Ascending aorta (tissue), 2 donors: ENCODE measurements at places on chromosomes 12 and 14. TPM values are rescaled to one million over a fixed set of nuclear protein-coding genes. Genes with fewer than 3 reads are reported as not detected.

GRCh38 chr12:615620-616019, 47.6 kb downstream of the NINJ2 start:
- no peak for DNase-seq
- peak overlapping the region; percentile 3 for H3K27ac ChIP-seq
- H3K27me3 ChIP-seq, result no peaks in the 10 kb centered on the region
- no peaks in the 10 kb centered on the region for H3K36me3 ChIP-seq
- H3K4me3 ChIP-seq, result no peak overlapping the region

DNA sequence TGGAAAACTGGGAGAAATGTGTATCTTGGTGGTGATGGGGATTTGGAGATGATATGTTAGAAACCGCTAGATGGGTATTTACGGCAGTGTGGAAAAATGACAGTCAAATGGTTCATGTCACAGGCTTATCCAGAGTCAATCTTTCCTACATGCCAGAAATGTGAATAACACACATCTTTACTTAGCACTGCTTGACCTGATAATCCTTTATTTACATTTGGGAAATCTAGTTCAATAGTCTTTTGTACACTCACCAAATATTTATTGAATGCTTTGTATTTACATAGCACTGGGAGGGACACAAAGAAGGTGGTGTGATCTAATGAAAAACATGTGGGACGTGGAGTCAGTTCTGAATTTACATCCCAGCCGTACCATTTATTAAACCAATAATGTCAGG, 208.2 kb downstream of the DIO2 start:
- DNase-seq, result no peak
- no peak overlapping the region for H3K27ac ChIP-seq
- no peaks in the 10 kb centered on the region for H3K36me3 ChIP-seq
- H3K4me3 ChIP-seq, result no peak overlapping the region
- no peaks in the 10 kb centered on the region for H3K27me3 ChIP-seq
- no peaks in the 10 kb centered on the region for H3K4me1 ChIP-seq

DNA sequence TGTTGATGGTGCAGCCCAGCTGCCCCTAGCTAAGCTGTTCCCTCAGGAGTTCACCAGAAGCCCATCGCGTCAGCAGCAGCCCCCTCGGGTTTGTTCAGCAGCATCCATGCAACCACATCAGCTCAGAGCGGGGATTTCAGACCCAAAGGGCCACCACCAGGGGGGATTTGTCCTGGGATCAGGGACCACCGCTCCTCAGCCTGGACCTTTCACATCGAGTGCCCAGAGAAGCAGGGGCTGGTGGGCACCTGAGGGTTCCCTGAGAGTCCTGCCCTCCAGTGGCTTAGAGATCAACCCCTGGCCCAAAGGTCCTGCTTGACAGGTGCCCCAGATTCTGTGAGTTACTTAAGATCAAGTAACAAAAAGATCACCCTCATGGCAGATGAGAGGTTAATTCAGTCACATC, 65.9 kb upstream of the C14orf180 start:
- no peak overlapping the region for H3K27ac ChIP-seq
- H3K4me1 ChIP-seq, result no peaks in the 10 kb centered on the region
- no peak for DNase-seq
- H3K4me3 ChIP-seq, result no peak overlapping the region
- H3K36me3 ChIP-seq, result no peaks in the 10 kb centered on the region

The CMKLR1 gene
- total RNA-seq, result 45.3 TPM

DNA sequence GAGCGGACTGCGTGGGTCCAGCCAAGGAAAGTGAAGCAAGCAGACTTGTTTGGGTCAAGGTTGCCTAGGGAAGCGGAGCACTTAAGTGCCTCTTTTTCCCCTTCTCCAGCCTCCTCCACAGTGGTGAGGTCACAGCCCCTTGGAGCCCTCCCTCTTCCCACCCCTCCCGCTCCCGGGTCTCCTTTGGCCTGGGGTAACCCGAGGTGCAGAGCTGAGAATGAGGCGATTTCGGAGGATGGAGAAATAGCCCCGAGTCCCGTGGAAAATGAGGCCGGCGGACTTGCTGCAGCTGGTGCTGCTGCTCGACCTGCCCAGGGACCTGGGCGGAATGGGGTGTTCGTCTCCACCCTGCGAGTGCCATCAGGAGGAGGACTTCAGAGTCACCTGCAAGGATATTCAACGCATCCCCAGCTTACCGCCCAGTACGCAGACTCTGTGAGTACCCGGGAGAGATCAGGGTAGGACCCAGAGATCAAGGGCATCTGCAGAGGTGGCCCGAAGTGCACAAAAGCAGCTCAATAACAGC, at the start of gene TSHR:
TSHR (plus strand) TSS at position 206 of the 526 bp plus-strand sequence; CDS start at position 266, 60 bp downstream.
- DNase-seq, result no peak
- H3K36me3 ChIP-seq, result no peaks in the 10 kb centered on the region
- peak within 1 kb of the TSS; percentile 67 for H3K4me3 ChIP-seq
- H3K27me3 ChIP-seq, result no peaks in the 10 kb centered on the region
- no peak within 1 kb of the TSS for H3K27ac ChIP-seq

DNA sequence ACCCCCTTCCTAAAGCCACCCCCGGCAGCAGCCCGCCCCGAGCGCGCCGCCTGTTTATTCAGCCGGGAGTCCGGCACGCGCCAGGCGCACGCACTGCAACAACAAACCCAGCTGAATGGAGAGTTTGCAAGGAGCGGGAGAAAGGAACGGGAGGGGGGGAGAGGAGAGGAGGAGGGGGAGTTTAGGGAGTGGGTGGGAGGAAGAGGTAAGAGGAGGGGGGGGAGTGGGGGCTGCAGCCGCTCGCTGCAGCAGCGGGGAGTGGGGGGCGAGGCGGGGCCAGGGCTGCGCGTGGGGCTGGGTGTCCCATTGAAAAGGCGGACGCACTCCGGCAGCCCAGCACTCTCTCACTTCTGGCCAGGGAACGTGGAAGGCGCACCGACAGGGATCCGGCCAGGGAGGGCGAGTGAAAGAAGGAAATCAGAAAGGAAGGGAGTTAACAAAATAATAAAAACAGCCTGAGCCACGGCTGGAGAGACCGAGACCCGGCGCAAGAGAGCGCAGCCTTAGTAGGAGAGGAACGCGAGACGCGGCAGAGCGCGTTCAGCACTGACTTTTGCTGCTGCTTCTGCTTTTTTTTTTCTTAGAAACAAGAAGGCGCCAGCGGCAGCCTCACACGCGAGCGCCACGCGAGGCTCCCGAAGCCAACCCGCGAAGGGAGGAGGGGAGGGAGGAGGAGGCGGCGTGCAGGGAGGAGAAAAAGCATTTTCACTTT, at the start of gene ASCL1:
ASCL1 (plus strand) TSS at position 336 of the 712 bp plus-strand sequence. CDS start 571 bp downstream, outside the sequence.
- peak within 1 kb of the TSS; percentile 46 for H3K4me3 ChIP-seq
- peaks cover 2% of the 10 kb centered on the region for H3K4me1 ChIP-seq
- H3K27me3 ChIP-seq, result no peaks in the 10 kb centered on the region

DNA sequence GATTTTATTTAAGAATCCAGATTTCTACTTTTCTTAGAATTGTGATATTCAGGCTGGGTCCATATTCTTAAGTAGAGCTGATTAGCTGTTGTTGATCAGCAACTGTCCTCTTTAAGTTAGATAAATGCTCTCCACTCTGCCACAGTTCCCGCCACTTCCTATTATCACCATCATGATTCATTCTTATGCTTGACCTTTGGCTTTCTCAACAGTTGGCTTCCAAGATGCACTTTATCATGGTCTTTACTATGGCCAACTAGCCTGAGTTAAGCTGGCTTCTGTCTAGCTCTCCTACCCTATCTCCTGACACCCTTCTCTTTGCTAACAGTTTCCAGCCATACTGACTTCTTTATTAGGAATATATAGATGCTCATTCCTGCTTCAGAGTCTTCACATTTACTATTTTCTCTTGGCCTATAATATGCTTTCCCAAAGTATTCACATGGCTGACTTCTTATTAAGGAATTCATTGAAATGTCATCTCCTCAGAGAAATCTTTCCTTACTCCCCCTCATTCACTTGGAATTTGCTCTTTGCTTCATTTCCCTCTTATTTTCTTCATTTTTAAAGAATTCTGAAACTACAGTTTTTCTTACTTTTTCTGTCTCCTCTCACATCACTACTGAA, 149.0 kb upstream of the IGF1 start:
- H3K4me3 ChIP-seq, result no peak overlapping the region
- H3K36me3 ChIP-seq, result no peaks in the 10 kb centered on the region
- H3K27me3 ChIP-seq, result no peaks in the 10 kb centered on the region
- no peak for DNase-seq

- H3K27me3 ChIP-seq, result no peaks in the 10 kb centered on the region
- no peak overlapping the region for H3K4me3 ChIP-seq
- H3K4me1 ChIP-seq, result no peaks in the 10 kb centered on the region
- H3K36me3 ChIP-seq, result no peaks in the 10 kb centered on the region
These were observed 19.1 kb downstream of the BBOF1 start for GRCh38 chr14:74038020-74038859.

DNA sequence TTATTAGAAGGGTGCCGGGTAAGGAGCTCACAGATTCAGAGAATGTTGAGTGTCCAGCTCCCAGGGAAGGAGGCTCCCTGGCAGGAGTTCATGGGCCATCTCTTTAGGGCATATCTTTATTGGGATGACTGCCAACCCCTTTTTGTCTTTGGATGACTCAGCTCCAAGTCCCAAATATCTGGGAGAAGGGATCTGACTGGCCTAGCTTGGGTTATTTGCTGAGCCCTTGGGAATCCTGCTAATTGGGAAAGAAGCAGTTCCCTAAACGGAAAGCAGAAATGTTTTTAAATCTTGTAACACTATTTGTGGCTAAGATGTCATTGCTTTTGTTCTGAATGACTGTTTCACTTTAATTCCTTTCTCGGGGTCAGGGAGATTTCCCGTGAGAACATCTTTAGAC, 12.6 kb downstream of the DDX55 start:
- no peak overlapping the region for H3K27ac ChIP-seq
- no peaks in the 10 kb centered on the region for H3K27me3 ChIP-seq
- H3K4me1 ChIP-seq, result no peaks in the 10 kb centered on the region

- no peaks in the 10 kb centered on the region for H3K27me3 ChIP-seq
- H3K27ac ChIP-seq, result no peak overlapping the region
- H3K4me1 ChIP-seq, result no peaks in the 10 kb centered on the region
- H3K4me3 ChIP-seq, result no peak overlapping the region
- no peaks in the 10 kb centered on the region for H3K36me3 ChIP-seq
- no peak for DNase-seq
These were observed 113.4 kb downstream of the SPTSSA start for GRCh38 chr14:34348592-34348991.

The WSB2 gene
- 68.6 TPM for total RNA-seq

- DNase-seq, result no peak
- peak overlapping the region; percentile 69 for H3K4me3 ChIP-seq
- no peaks in the 10 kb centered on the region for H3K36me3 ChIP-seq
- H3K27ac ChIP-seq, result no peak overlapping the region
- H3K4me1 ChIP-seq, result no peaks in the 10 kb centered on the region
These were observed 1.4 kb downstream of the FIGNL2 start for GRCh38 chr12:51846911-51847642.

DNA sequence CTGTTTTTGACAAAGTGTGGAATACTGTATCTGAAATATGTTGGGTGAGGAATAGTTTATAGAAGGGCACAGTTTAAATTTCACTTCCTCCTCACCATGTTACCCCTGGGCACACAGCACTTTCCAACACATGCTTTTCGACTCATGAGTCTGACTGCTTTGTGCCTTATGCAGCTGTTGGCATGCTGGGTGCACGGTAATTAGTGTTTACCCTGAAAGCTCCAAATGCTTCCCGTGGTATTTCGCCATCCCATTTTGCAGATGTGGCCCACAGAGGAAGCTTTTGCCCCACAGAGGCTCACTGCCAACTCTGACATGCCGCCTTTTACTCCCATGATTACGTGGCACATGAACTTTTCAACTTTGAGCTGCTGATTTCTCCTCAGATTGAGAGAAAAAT, 168.6 kb downstream of the PRKCH start:
- peaks cover 6% of the 10 kb centered on the region for H3K4me1 ChIP-seq
- no peaks in the 10 kb centered on the region for H3K27me3 ChIP-seq
- no peak overlapping the region for H3K4me3 ChIP-seq
- peak overlapping the region; percentile 42 for H3K27ac ChIP-seq
- H3K36me3 ChIP-seq, result no peaks in the 10 kb centered on the region

The TPPP2 gene
- total RNA-seq, result not detected

GRCh38 chr14:50068496-50068895, 47.9 kb downstream of the VCPKMT start:
- no peak overlapping the region for H3K27ac ChIP-seq
- H3K27me3 ChIP-seq, result no peaks in the 10 kb centered on the region
- no peak overlapping the region for H3K4me3 ChIP-seq
- no peaks in the 10 kb centered on the region for H3K4me1 ChIP-seq
- H3K36me3 ChIP-seq, result no peaks in the 10 kb centered on the region
- DNase-seq, result no peak

GRCh38 chr14:30625533-30625932, 3.4 kb downstream of the SCFD1 start:
- H3K27me3 ChIP-seq, result no peaks in the 10 kb centered on the region
- no peaks in the 10 kb centered on the region for H3K4me1 ChIP-seq
- no peak overlapping the region for H3K27ac ChIP-seq

GRCh38 chr12:102757882-102758226, 159.2 kb downstream of the PAH start:
- H3K36me3 ChIP-seq, result no peaks in the 10 kb centered on the region
- DNase-seq, result no peak
- no peaks in the 10 kb centered on the region for H3K4me1 ChIP-seq
- no peak overlapping the region for H3K27ac ChIP-seq
- H3K4me3 ChIP-seq, result no peak overlapping the region
- no peaks in the 10 kb centered on the region for H3K27me3 ChIP-seq

DNA sequence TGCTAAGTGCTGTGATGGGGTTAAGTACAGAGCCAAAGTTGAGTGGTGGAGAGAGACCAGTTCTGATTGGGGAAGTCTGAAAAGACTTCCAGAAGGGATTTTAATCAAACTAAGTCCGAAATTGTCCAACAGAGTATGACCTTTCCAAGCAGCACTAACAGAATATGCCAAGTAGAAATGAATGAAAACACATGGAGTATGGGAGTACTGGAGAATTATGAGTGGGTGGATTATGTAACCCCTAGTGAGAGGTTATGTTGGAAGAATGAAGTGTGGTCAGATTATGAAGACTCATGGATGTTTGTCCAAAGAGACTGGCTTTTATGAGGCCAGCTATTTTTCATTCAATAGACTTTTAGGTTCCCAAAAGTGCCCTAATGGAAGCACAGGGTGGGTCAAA, 94.0 kb upstream of the PLEKHA5 start:
- H3K36me3 ChIP-seq, result no peaks in the 10 kb centered on the region
- no peak for DNase-seq
- H3K4me3 ChIP-seq, result no peak overlapping the region
- H3K27ac ChIP-seq, result no peak overlapping the region
- H3K27me3 ChIP-seq, result no peaks in the 10 kb centered on the region

DNA sequence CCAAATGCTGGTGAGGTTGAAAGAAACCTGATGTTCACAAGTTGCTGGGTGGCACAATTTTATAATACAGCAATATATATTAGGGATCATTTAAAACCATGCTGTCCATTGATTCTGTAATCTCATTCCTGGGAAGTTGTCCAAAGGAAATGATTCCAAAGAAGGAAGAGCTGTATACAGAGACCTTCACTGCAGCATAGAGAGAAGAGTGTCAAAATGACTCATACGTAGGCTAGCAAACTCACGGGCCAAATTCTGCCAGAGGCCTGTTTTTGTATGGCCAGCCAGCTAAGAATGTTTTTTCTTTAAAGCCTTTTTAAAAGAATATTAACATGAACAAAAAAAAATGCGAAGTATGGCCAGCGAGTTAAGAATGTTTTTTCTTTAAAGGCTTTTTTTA, 69.2 kb upstream of the MED13L start:
- H3K36me3 ChIP-seq, result no peaks in the 10 kb centered on the region
- no peaks in the 10 kb centered on the region for H3K27me3 ChIP-seq
- H3K4me3 ChIP-seq, result no peak overlapping the region
- DNase-seq, result no peak
- H3K27ac ChIP-seq, result no peak overlapping the region
